Globus pallidus (tissue), 1 donor: ENCODE measurements at places on chromosomes 1 and 21.

- no peak for DNase-seq
Observed at GRCh38 chr21:36481639-36482038, 1.7 kb upstream of the CLDN14 start.

DNA sequence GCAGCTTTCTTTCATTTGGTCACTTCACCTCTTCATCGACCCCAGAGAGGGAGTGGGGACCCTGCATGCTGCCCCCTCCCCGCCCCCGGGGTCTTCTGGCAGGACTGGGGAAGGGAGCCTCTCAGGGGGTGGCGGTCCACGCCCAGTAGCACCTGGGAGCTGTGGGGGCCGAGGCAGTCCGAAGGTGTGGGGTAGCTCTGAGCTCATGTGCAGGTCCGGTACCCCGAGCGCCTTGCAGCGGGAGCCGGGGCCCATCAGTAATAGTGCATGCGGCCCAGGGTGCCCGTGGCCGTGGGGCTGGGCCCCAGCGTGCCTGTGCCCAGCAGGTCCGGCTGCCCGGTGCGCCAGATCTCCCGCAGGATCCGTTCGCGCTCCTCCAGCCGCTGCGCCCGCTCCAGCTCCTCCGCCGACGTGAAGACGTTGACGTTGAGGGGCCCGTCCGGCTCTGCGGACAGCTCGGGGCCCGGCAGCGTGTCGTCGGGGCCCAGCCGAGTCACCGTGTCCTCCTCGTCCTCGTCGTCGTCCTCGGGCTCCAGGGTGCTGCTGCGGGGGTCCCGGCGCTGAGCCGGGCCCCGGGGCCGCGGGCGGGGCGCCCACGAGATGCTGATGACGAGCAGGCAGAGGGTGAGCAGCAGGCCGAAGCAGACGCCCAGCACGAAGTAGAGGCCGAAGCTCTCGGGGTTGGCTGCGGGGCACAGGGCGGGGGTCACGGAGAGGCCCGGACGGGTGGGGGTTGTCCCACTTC, 1.2 kb downstream of the EVA1B start:
- DNase-seq, result no peak

GRCh38 chr1:173900427-173900826, 16.7 kb downstream of the SERPINC1 start:
- DNase-seq, result no peak

DNA sequence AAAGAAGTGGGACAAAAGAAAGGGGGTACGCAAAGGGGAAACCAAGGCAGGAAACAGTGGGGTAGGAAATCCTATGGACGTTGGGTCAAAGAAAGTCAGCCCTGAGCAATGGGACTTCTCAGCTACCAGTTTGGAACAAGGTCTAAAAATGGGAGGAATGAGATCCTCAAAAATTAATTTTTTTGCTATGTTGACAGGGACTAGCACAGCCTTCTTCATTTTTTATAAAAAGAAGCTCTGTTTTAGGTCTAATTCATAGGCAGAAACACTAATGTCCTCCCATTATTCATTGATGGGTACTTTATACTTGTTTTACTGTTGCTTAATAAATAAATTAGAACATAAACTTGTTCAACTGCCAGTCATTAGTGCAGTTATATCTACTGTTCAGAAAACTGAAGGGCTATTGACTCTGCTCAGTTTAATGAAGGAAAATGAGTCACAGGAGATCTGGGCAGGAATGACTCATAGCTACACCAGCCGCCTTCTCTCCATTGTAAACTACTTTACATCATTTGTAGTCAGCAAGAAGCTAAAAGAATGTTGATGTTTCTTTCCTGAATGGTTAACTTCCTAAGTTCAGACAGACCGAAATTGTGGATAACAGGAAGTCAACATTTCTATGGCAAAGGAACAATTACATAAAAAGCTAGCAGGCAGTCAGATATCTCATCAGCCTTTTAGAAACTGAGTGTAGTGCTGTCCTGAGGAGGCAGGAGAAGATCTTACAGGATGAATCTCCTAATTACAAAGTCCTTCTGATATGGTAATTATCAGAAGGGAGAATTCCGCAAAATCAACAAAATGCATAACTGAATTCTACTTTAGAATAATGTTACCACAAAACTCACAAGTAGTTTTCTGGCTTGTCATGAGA, 356.4 kb upstream of the PKN2 start:
- peak; percentile 16 for DNase-seq

- no peak for DNase-seq
Observed at GRCh38 chr1:198942466-198942865, 303.6 kb downstream of the PTPRC start.

- no peak for DNase-seq
Observed at GRCh38 chr1:56837244-56837939, 17.2 kb upstream of the C8A start.

DNA sequence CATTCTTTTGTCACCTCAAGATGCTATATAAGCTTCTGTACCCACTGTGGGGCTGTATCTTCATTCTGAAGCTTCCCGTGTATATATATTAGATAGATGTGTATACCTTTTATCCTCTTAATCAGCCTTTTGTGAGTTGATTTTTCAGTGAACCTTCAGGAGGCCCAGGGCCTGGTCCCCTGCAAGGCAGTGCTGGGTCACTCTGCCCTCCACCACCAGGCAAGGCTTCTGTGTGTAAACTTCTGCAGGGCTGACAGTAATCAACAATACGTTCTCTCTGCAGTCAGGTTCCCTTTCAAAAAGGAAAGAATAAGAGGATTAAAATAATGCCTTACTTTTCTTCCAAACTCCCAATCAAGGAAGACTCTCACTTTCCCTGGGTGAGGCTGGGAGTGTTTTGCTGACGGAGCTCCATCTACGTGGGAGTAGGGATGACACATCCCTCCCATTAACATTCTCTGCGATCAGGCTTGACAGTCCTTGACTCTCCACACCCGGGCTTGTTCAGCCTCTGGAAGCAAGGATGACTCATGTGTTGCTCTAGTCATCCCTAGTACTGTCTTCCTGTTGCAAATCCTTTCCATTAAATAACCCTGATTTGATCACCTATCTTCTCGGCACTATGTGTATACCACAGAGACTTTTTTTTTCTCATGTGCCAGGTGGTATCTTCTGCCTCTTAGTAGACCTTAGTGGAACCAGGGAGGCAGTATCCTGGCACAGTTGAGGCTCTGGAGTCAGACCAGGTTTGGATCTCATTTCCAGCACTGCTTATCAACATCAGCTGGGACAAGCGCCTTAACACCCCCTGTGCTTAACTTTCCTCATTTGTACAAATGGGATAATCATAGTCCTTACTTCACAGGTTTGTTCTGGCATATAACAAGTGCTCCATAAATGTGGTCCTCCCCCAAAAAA, 70.3 kb upstream of the KCNK1 start:
- DNase-seq, result no peak

DNA sequence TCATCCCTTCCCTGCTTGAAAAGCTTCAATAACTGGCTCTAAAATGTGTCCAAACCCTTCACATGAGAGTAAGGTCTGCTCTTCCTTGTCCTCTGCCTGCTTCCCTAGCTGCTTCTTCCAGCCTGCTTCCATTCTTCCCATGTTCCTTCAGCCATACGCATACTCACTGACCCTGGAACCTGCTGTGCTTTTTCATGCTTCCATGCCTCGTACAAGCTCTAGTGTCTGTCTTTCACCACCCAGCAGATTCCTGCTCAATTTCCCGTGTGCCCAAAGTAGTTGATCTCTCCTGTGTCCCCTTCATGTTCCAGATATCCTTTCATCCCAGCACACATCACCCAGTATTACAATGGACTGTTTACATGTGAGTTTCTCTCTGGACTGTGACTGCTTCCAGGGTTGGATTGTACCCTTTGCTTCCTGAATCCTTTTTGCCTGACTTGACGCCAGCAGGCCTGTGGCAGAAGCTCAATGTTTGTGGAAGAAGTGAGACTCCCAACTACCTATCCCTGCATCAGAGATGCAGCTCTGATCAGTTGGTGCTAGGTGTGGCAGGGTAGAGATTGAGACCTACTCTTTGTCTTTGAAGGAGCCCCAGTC, 35.9 kb upstream of the RNF19B start:
- DNase-seq, result no peak

DNA sequence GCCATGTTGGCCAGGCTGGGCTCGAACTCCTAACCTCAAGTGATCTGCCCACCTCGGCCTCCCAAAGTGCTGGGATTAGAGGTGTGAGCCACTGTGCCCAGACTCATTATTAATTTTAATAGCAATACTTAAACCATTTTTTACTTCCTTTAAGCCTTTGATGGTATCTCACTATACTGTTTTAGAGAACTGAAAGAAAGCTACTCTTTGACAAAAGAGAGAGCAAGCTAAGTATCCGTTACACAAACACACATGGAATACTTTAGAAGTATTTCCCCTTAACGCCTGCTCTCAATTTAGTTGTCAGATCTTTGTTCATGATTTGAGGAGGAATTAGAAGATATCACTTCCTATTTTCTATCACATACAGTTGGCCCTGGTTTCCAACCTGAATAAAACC, 189.4 kb downstream of the COP1 start:
- no peak for DNase-seq

DNA sequence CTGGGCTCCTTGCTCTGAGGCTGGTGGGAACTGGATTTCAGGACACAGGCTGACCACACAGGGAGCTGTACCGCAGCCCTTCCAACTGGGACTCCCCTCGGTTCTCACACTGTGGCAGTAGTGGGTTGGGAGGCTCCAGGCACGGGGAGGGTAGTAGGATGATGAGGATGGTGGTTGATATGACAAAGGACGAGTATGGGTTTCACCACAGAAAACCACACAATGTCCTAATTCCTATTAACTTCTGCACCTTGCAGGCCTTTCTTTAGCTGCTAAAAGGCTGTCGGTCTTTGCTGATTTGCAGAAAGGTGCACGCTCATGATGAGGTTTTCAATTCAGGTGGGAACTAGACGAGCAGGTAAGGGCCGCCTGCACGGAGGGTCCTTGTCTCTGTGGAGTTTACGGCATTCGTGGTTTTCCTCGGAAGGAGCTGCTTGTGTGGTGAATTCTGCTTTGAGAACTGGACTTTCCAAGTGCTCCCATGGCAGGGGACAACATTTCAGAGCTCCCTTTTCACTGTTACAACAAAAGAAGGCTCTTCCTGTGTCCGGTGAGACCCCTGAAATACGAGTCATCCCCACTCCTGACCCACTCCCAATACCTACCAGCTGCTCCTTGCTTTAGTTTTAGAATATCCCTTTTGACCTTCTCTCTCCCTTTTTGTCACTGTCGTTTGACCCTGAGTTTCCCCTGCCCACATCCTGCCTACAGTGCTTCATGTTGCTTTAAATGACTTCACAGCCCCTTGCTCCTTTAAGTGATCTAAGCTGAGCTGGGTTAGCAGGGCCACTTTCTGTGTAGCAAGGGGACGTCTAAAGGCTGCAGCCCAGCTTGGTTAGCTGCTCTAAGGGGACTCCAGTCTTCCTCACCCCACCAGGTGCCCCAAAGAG, 125.1 kb downstream of the MRPS6 start:
- DNase-seq, result no peak

DNA sequence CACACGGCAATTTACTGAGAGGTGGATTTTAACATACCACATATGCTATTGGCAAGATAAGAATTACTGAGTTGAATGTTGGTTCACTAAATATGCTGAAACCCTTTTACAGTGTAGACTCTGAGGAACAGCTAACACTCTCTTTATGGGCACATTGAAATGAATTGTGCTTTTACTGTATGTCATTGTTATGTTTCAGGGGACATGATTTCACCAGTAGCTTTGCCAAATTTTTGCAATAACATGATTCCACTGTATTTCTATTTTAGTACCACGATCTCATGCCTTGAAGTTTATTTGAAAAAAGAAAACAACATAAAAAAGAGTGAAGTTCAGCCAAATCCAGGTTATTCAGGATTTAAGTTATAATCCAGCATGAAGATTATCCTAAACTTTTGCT, 188.5 kb downstream of the HLX start:
- DNase-seq, result no peak

GRCh38 chr1:200042552-200043335, 15.2 kb downstream of the NR5A2 start:
- DNase-seq, result no peak

DNA sequence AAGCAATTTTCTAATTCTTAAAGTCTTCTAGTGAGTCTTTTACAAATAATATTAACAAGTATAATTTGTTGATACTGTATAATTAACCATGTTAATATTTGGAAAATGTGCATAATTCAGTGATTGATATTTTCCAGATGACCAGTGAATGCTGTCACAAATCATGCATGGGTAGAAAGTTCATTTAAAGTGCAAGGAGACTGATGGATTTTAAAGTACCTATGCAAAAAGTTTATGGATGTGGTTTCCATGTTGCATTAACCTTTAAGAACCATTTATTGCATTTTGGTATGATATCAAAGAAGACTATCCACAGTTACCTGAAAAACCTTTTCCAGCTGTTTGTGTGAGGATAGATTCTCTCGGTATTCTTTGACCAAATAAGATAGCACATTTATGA, 23.2 kb downstream of the CDC73 start:
- no peak for DNase-seq

- DNase-seq, result no peak
Observed at GRCh38 chr1:212638492-212639151, 30.1 kb downstream of the ATF3 start.

DNA sequence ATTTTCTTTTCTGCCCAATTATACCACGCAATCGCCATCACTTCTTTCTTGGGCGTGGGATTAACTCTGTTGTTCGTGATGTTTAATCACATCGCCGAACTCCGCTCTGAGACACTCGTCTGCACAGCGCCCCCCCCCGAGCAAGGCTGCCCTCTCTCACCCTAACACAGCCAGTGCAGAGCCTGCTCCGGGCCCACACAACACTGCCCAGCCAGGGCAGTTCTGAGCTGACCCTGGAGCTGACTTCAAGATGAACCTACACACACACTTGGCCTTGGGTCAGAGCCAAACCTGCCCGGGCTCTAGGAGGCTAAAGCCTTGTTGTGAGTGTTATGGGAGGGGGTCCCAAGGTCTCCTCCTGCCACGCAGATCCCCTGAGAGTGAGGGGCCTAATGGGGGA, 64.6 kb upstream of the LRP8 start:
- no peak for DNase-seq

- DNase-seq, result no peak
Observed at GRCh38 chr1:179968284-179968993, 13.8 kb downstream of the CEP350 start.

GRCh38 chr1:169146576-169147214, 40.2 kb downstream of the ATP1B1 start:
- no peak for DNase-seq
